GM18507 (cell line): ENCODE measurements at places on chromosomes 12 and 14.

DNA sequence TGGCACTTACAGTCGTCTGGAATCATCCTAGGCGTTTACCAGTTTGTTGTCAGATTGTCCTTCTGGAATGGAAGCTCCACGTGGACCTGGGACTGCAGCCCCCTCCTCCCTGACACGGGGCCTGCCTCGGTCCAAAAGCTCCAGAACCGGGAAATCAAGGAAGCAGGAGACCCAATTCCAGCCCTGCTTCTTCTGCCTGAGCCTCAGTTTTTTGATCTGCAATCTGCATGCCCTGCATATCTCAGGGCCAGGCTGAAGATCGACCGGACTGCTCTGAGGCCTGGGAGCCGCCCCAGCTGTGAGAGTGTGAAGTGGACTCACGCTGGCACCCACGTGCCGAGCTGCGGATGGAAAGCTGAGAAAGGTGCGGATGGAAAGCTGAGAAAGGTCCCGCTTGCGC is 98.6 kb downstream of the SETD3 start:
- no peak for DNase-seq

DNA sequence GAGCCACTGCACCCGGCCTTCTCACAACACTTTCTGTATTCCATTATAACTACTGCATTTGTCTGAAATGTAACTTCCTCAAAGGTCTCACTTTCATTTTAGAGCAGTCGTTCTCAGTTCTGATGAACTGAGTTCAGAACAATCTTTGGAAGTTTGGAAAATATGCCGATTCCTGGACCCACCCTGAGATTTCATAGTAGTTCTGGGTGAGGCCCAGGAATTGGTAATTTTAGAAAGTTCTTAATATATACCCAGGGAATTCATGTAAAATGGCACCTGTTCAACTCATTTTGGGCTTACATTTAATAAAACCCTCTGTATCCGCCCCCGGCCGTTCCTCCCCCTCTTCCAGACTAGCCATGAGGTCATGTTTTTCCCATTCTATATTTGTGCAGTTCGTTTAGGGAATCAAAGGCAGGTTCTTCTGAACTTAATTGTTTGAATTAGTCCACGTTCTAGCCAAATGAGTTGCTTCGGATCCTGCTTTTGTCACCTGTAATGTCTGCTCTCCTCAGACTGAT is 5.9 kb downstream of the GSG1 start:
- no peak for DNase-seq

GRCh38 chr12:32139064-32139421 is 32.4 kb downstream of the BICD1 start:
- DNase-seq = peak; percentile 45

- DNase-seq = no peak
Measured at GRCh38 chr14:56647493-56647892, 67.9 kb downstream of the TMEM260 start.

- DNase-seq = no peak
Measured at GRCh38 chr12:25319233-25319984, 68.7 kb upstream of the KRAS start.

GRCh38 chr12:67276421-67276820 is 7.3 kb downstream of the CAND1 start:
- no peak for DNase-seq

- DNase-seq = no peak
Measured at GRCh38 chr12:26360062-26360461, 164.7 kb downstream of the SSPN start.

- no peak for DNase-seq
Measured at GRCh38 chr14:23358553-23359166, 6.0 kb upstream of the SLC22A17 start.

- DNase-seq = no peak
Measured at GRCh38 chr14:54395716-54396115, 1.1 kb upstream of the CDKN3 start.

DNA sequence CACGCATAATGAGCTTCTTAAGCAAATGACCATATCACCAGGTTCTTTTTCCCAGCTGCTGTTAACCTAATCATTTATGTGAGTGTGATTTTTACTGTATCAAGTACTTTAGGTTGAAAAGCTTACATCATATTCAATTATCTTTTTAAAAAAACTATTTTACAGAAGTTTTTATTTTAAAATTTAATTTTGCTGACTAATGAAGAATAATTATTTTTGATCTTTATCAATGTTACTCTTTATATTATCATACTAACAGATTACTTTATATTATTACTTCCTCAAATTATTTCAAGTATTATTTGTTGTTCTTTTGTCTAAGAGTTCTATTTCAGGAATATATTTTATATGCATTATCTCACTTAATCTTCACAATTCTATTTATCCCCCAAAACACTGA is 236.3 kb downstream of the CPNE8 start:
- no peak for DNase-seq

DNA sequence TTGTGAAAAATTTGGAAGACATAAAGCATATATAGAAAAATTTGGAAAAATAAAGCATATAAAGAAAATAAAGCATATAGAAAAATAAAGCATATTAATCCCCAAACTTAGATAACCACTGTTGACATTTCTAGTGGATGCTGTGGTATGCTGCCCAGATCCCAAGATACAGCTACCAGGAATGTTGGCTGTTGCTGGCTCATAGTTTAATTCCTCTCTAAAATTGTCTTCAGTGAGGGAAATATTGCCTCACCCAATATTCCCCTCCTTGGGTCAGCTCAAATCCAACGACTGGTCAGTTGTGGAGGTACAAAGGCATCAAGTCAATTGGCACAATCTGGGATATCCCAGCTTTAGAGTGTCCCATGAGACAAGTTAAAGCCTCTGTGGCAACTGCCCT is 10.1 kb upstream of the KICS2 start:
- no peak for DNase-seq
